ENCODE measurements at places on chromosomes 11 and 22.

GRCh38 chr11:73359341-73359740 is 16.9 kb upstream of the RELT start:
- DNase-seq, result no peak

DNA sequence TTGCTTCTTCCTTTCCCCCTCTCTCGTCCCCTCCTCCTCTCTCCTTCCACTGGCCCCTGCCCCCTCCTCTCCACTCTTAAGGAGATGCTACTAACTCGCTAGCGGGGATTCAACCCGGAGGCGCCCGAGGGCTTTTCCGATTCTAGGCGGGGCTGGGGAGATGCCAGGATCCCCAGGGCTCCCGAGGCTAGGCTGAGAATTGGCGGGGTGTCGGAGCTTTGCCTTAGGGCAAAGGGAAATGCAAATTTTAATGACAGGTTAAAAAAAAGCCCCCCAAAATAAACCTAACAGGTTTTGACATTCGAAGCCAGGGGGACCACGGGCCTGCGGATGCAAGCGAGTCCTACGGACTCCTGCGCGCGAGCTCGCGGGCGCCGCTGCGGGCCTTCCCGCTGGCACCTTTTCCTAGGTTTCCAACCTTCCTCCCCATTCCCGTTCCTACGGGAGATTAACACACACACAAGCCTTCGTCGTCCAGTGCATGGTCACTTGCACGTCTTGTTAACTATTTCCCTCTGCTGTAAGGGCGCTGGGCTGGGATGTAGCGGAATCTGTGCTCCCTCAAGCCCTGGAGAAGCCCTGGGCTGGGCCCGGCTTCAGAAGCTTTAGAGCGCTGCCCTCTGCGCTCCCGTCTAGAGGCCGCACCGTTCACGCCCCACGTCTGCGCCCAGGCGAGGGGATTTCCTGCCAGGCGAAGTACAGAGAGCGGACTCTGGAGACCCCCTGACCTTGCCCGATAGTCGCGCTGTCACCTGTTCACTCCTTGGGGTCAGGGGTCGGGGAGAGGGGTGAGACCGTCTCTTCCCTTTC is 729 bp upstream of the ALX4 start:
- no peak for DNase-seq

DNA sequence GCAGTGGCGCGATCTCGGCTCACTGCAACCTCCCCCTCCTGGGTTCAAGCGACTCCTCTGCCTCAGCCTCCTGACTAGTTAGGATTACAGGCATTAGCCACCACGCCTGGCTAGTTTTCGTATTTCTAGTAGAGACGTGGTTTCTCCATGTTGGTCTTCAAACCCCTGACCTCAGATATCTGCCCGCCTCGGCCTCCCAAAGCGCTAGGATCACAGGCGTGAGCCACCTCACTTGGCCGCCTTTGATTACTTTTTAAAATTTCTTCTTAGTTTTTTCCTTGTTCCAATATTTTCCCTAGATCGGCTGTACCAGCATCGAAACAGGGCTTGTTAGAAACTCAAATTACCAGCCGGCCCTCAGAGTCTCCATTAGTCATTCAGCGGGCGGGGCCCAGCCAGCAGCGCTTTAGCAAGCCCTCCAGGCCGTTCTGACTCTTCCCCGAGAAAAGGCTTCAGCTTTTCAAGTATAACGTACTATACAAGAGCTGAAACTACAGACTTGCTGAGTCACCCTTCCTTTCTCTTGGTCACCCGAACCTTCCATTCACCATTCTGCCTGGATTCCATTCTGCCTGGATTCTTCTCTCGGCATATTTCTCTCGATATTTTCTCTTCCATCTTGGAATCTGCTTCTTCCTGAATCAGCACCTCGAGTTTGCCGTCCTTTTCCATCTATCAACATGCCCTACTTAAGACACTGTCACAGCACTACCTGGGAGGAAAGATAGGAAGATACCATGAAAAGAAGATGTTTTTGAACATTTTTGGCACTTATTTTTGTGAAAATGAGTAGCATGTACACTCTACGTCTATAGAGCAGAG is 6.7 kb upstream of the CAPRIN1 start:
- DNase-seq, result no peak

GRCh38 chr11:74284466-74284865 is 27.0 kb downstream of the P4HA3 start:
- no peak for DNase-seq

DNA sequence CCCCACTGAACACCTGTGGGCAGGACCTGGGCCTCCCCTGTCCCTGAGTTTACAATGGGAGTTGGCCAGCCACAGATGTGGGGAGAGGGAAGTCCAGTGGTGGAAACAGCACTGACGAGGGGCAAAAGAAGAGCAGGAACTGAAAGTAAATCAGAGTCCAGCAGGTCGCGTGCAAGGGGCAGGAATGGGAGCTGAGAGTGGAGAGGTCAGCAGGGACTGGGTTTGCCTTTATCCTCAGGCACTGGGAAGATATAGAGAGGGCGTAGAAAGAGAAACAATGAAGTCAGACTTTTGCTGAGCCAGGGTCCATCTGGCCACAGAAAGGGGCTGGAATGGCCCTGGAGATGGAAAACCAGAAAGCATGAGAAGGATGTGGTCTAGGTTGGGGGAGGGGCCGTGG is 8.5 kb downstream of the P2RY6 start:
- no peak for DNase-seq

GRCh38 chr22:25670070-25670461 is 71.9 kb upstream of the MYO18B start:
- no peak for DNase-seq

GRCh38 chr11:131311776-131312514 is 58.5 kb upstream of the NTM start:
- DNase-seq, result no peak

- DNase-seq, result peak; percentile 9
Measured at GRCh38 chr11:100827934-100828661, 141.0 kb downstream of the ARHGAP42 start.

GRCh38 chr11:46557684-46558151 is 36.1 kb downstream of the AMBRA1 start:
- no peak for DNase-seq

- DNase-seq, result no peak
Measured at GRCh38 chr22:22830957-22831688, 56.5 kb upstream of the IGLL5 start.

- DNase-seq, result no peak
Measured at GRCh38 chr22:37228106-37229011, 15.7 kb downstream of the RAC2 start.

GRCh38 chr11:65919573-65920371 is 546 bp downstream of the DRAP1 start:
- DNase-seq, result no peak

DNA sequence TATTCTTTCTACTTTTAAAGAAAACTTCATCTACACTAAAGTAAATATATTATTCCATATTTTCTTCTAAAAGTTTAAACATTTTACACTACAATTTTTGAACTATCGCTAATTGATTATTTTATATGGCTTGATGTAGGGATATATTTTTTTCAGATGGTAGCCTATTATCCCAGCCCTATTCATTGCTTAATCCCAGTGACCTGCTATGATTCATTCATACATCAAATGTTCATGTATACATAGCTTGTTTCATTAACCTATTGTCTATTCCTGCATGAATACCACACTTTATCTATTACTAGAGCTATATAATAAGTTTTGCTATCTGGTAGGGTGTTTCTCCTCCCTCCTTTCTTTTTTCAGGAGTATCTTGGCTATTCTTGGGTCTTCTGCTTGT is 5.0 kb upstream of the ROBO4 start:
- no peak for DNase-seq

GRCh38 chr11:84969103-84969502 is 658.0 kb downstream of the DLG2 start:
- DNase-seq, result peak; percentile 10

- no peak for DNase-seq
Measured at GRCh38 chr22:28450109-28450508, 229.5 kb downstream of the TTC28 start.

DNA sequence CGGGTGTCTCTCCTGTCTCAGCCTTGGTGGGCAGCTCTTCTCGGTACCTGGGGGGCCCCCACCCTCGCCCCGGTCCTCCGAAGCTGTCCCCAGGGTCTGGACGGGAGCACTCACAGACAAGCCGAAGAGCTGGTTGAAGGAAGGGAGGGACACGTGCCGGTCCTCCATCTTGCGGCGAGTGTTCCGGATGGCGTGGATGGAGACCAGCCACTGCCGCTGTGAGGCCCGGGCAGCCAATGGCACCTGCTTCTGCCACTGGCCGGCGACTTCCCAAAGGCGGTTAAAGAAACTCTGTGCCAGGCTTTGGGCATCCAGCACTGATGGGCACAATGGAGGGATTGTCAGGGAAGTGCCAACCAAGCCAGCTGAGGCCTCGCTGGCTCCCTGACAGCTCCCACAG is 18.7 kb downstream of the PPM1F start:
- no peak for DNase-seq

- peak; percentile 34 for DNase-seq
Measured at GRCh38 chr11:95659088-95659487, 130.5 kb downstream of the FAM76B start.

DNA sequence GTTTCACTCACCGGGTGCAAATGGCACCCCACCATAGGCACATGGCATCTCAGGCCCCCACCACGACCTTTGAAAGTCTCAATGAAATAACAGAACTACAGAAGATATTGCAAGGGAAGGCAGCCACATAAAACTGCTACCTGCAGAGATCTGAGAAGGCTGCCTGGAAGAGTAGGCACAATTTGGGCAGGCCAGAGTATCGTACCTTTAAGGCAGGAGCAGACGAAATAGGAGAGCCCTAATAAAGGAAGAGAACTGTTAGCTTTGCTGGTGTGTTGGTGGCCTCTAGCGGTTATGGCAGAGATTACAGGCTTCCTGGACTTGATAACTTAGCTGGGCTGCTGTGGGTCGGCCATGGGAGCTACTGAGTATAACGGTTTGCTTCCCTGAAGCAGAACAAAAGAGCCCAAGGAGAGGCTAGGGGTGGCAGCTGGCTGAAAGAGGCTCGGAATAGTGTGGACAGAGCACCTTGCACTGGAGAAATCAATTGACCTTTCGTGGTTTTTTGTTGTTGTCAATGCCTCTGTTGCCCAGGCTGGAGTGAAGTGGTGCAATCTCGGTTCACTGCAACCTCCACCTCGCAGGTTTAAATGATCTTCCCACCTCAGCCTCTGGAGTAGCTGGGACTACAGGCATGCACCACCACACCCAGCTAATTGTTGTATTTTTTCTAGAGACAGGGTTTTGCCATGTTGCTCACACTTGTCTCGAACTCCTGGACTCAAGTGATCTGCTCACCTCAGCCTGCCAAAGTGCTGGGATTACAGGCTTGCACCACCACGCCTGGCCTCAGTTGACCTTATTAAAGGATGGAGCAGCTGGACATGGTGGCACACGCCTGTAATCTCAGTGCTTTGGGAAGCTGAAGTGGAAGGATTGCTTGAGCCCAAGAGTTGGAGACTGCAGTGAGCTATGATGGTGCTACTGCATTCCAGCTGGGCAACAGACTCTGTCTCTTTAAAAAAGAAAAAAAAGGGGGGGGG is 4.8 kb downstream of the SDF2L1 start:
- DNase-seq, result no peak

DNA sequence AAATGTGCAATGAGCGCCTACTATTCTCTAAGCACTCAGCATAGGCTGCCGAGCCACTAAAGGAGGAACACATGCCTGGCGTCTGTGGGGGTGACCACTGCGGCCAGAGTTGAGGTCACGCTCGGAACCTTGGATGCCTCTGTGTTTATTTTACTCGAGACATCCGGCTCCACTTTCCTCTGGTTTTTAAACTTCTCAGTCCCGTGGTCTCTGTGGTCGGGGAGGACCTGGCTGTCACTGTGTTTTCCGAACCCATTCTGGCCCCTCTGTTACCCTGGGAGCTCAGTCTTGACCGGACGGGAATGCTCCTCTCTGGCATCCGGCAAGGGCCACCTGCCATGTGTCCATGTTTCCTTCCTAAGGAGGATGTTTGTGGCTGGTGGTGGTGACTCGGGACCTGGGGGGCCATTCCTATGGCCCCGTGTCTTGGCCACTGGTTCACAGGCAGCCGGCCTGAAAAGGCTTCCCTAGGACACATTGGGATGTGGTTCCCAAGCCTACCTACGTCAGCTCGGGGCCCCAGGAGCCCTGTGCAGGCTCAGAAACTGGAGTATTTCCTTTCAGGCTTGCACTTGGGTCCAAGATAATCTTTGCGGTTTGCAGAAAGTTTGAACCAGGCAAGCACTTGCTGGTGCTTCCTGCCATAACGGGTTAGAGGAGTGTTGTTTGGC is 46.7 kb upstream of the PARVG start:
- no peak for DNase-seq

DNA sequence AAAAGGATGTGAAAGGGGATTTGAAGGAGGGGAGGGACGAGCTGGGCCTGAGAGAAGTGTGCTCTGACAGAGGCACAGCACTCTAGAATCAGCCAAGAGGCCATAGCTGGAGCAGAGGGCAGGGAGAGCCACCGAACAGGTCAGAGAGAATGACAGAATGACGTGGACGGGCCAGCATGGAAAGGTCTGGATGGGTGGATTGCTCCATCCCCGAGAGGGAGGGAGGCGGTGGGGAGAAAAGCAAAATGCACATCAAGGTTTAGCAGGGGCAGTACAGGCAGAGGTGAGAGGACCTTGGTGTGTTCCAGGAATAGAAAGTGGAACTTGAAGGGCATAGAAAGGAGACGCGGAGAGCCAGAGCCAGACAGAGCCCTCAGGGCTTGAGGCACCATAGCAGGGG is 6.9 kb downstream of the PMM1 start:
- no peak for DNase-seq

DNA sequence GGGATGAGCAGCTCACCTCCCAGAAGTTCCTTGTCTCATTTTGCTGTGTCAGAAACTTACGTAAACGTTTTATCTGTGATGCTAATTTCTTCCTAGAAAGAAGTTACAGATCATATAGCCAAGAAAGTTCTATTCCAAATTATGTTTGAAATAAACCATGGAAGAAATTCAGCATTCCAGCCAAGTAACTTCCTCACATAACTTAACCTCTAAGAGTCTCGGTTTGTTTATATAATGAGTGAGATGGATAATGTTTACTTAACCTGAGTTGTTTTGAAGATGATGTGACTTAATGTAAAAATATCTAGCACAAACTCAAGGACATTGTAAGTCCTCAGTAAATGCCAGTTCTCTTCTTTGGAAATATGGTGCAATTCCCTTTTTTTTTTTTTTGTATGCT is 8.9 kb upstream of the MUC15 start:
- DNase-seq, result no peak

- no peak for DNase-seq
Measured at GRCh38 chr22:44691796-44692661, 10.0 kb upstream of the PRR5 start.

- DNase-seq, result no peak
Measured at GRCh38 chr22:42314709-42315391, 44.4 kb upstream of the TCF20 start.

- no peak for DNase-seq
Measured at GRCh38 chr11:73288873-73289707, 17.0 kb downstream of the P2RY6 start.

DNA sequence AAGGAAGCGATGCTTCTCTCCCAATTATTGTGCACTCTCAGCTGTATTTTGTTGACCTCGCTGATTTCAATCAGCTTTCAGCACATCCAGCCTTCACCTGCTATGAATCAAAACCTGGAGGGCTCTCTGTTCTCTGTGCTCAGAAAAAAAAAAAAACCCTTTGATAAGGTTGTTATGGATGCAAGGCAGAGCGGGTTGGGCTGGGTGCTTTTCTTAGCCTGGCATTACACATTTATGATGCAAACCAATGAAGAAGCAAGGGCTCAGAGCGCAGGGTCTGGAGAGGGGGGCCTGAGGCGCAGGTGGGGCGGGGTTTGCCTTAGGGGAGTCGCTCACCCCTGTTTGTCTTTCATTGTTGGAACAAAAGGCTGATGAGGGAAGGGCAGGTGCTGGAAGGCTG is 86.0 kb upstream of the CADM1 start:
- no peak for DNase-seq
